GOT3 (cell line): ENCODE measurements at places on chromosomes 6 and 20.

GRCh38 chr6:75601304-75602245, at the start of gene SENP6:
TSS of gene SENP6 (plus strand) at chr6:75601880. CDS start at chr6:75602525, 645 bp downstream.
- DNase-seq = peak; percentile 59

- no peak for DNase-seq
Measured at GRCh38 chr20:2528671-2529271, 7.6 kb upstream of the TMC2 start.

DNA sequence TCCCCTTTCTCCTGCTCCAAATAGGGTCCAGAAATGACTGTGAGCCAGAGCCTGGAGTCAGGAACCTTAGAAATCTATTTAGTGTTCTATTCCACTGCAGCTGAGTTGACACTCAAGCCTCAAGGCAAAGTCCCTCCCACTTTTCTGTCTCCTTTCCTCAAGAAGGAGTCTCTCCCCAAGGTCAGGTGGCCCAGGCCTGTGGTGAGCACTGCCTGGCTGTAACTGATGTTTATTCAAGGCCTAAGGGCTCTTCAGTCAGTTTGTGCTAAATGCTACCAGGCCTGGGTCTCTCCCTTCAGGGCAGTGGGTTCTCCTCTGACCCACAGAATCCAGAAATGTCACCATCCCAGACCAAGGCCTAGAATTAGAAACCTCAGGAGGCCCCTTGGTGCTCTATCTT, 1042.9 kb upstream of the EPHA7 start:
- no peak for DNase-seq

GRCh38 chr20:32564921-32565734, 20.0 kb downstream of the NOL4L start:
- no peak for DNase-seq

DNA sequence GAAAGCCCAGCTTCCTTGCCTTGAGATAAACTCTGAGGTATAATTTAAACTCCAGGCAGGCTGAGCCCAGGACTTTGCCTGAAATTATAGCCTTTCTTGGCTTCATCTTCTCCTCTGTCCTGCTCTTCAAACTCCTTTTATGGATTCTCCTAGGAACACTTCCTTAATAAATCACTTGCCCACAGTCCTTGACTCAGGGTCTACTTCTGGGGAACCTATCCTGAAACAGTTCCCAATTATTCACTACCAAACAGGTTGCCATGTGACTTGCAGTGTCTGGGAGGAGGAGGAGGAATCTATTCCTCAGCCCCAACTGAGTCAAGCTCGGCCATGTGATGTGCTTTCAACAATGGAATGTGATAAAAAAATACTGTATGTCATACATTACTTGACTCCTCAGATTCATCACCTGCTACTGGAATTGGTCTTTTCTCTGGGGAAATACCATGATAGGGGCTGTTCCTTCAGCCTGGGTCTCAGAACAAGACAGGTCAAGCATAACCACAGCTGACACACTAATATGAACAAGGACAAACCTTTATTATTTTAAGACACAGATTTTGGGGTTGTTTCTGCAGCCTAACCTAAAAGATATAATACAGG, 20.5 kb upstream of the CDKN1A start:
- DNase-seq = no peak

DNA sequence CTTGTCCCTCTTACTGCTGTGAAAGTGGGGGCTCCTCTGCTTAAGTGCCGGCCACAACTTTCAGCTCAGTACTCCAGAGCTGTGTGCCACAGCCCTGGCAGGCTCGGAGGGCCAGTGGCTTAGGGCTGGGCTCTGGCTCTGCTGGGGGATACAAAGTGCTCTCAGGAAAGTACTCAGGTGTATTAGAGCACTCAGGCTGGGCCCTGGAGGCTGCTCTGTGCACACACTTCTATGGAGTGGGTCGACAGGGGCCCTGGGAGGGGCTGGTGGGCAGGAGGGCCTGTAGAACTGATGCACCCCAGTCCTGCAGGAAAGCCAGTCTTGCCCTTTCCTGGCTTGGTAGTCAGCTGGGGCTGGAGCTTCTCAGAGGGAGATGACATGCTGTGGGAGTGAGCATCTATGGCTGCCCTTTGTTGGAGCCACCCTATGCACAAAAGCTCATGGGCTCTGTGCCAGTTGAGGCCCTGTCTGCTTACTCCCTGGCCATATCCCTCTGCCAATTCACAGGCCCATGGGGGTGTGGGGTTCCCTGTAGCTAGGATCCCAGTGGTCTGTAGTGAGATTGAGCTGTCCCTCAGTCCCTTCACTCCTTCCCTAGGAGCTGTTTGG, 22.0 kb downstream of the CENPW start:
- DNase-seq = no peak

DNA sequence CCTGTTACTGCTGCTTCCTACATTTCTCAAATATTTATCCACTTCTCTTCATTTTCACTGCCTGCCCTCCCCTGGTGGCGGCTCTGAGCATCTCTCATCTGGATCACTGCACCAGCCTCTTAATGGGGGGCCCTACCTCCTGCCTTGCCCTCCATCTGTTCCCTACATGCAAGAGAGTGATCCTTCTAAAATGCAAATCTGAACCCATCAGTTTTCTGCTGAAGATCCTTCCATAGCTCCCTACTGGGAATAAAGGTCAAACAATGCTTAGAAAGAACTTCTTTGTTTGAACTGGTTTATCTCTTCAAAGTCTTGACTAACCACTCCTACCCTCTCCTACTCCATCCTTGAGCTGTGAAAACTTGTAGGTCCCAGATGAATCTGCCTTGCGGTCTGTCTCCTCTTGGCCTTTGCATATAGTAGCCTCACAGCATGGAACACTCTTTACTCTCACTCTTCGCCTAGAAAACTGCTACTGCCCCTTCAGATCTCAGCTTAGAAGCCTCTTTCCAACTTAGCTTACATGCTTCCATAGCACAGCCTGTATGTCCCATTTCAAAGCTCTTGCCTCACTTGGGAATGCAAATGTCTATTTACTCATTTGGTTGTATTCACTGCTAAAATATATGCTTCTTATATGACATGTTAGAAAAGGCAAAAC, 119.3 kb downstream of the QRSL1 start:
- DNase-seq = no peak

GRCh38 chr6:38021571-38021970, 202.0 kb downstream of the ZFAND3 start:
- DNase-seq = no peak

GRCh38 chr6:134193536-134194498, 124.1 kb downstream of the SGK1 start:
- no peak for DNase-seq

- DNase-seq = no peak
Measured at GRCh38 chr6:117389227-117390057, 36.3 kb downstream of the ROS1 start.

GRCh38 chr20:17827759-17828559, 128.2 kb downstream of the BANF2 start:
- DNase-seq = no peak
